Germinal center (tissue), 1 donor: ENCODE measurements at places on chromosomes 2 and 18.

DNA sequence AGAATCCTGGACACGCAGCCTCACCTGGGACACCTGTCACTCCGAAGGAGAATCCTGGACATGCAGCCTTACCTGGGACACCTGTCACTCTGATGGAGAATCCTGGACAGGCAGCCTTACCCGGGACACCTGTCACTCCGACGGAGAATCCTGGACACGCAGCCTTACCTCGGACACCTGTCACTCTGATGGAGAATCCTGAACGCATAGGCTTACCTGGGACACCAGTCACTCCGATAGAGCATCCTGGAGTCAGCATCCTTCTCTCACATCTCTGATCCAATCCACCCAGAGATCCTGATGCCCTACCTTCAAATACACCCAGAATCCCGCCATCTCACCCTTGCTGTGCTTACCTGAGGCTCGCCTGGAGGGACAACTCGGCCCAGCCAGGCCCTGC, 154.9 kb downstream of the NDUFA10 start:
- DNase-seq, result no peak

DNA sequence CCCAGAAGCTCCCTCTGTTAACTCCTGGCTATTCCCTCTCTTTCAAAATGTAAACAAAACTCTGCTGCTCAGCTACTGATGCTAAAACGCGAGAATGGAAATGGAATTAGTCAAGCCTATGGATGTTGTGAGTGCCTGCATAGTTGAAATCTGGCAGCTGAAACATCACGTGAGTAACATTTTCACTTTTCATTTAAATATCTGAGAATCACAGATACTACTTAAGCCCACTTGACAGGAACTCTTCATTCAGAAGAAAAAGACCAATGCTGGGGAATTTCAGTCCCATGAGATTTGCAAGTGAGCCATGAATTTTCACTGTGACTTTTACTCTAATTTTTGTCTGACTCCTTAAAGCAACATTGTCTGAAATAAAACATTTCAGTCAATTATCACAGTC, 215.3 kb upstream of the SESTD1 start:
- DNase-seq, result no peak

DNA sequence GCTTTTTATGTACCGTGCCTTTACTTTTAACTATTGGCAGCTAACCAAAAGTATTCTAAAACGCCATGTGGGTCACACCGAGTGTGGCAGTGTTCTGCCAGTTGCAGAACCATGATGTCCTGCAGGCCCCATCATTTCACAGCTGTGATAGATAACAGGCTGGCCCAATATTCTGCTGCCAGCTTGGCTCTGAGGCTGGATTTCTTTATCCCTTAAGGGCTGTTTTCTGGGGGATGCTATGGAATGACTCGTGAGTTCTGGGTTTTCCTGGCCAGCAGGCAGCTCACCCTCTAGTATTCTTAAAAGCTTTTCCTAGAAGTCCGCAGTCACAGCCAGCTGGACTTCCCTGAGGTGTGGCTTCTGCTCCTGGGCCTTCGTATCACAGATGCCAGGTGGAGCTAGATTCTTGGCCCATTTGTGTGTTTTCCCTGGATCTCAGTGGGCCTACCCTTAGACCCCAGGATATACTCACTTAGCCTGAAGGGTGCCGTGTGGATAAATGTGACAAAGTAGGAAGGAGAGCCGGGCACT, 41.0 kb downstream of the FHOD3 start:
- no peak for DNase-seq

DNA sequence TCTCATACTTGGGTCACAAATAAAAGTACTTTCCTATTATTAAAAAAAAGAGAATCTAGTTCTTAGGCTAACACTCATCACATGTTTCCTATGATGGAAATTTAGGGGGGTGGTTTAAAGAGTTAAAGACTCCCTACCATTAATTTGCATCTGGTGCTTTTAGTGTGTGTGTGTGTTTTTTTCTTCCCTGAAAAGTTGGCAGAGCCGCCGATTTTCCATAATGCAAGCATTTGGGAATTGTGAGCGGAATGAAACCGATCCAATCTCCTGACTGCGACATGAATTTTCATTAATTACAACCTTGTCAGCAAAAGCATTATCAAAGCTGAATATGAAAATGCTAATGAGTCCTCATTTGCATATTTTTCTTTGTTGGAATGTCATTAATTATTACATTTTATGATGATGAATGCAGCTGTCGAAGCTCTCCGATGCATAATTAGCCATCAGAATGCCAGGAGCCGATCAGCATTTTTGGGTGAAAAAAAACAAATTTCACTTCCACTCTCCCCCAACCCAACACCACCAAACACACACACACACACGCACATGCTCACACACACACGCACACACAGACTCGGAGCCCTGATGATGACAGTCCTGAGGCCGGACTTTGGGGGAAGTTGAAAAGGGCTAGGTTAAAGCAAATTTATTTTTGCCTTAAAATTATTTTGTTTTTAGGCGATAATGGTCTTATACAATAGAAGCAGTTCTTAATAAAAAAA, 165.4 kb downstream of the TCF4 start:
- no peak for DNase-seq

DNA sequence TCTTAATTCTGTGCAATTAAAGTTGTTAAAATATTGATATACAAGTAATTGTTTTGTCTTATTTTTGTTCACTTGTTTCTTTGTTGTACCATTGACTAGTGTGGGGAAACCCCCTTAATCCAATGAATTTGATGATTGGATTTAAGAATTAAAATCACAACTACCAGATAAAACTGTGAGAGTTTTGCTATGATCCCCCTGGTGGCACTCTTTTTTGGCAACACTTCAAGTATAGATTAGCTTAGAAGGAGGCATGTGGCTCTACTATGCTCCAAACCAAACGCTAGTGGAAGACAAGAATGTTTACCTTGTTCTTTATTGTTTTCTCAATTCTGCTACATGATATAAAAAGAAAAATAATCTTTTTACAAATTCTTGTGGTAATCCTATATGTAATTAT, 477.8 kb upstream of the ETAA1 start:
- no peak for DNase-seq

- DNase-seq, result no peak
Measured at GRCh38 chr2:45849491-45850283, 198.2 kb downstream of the PRKCE start.

GRCh38 chr2:42224422-42225067, 55.4 kb downstream of the EML4 start:
- DNase-seq, result no peak

DNA sequence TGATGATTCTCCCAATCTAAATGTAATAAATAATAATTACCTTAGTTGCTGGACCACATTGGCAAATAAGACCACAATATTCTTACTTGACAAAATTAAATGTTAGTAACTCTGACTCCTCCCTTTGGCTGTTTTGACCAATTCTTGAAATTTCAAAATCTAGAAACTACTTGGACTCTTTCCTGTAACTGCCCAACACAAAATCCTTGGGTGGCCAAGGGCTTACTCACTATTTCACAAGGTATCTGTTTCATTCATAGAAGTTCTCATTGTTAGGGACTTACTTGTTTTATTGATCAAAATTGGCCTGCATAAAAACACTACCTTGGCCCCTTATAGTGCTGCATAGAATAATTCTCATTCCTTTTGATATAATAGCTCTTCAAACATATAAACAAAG, 19.4 kb downstream of the CDH20 start:
- DNase-seq, result no peak

DNA sequence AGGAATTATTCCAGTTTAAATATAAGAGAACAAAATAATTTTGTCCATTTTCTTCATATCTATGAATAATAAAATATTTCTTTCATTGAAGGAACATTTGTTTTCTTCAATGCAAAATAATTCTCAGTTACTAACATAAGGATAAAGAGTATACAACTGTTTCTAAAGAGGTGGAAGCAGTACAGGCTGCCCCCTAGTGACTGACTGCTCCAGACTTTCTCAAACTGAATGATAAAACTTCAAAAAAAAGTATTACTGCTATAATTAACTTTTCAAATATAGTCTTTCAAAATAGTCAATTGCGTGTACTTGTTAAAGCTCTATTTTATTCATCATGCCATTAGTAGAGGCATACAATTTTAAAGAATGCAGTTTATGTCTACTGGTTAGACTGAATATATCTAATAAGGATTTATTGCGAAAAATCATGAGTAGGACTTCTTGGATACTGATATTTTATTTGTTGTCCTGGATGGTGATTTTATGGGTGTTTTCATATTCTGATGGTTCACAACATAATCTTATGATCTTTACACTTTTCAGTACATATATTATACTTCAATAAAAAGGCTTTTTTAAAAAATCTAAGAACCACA, 100.1 kb downstream of the WDPCP start:
- DNase-seq, result peak; percentile 8

- DNase-seq, result no peak
Measured at GRCh38 chr2:15348045-15348444, 213.1 kb downstream of the NBAS start.

DNA sequence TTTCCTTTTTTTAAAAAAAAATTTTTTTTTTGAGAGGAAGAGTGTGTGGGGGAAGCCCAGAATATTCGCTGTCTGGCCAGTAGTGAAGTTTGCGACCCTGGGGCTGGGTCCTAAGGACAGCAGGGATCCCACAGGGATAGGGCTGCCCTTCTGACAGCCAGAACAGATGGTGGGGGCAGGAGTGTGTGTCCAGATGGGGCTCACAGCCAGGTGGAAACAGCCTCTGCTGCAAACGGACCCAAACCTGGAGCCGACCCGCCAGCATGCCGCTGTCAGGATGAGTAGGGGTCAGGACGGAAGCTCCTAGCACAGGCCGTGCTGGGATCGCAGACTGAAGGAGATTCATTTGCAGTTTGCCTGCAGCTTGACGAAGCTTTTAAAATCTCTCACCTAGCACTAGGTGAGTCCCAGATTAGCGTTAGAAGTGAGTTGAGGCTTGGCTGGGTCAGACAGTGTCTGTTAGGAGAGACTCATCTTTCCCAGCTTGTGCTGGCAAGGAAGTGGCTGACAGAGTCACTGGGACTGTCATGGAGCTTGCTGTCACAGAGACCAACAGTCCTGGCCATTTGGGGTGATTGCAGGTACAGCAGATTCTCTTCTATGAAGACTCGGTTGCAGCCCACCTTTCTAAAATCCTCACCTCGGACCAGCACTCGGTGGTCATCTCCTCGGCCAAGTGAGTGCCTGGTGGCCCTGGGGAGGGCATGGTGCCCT, 93.4 kb downstream of the DGKD start:
- DNase-seq, result no peak

DNA sequence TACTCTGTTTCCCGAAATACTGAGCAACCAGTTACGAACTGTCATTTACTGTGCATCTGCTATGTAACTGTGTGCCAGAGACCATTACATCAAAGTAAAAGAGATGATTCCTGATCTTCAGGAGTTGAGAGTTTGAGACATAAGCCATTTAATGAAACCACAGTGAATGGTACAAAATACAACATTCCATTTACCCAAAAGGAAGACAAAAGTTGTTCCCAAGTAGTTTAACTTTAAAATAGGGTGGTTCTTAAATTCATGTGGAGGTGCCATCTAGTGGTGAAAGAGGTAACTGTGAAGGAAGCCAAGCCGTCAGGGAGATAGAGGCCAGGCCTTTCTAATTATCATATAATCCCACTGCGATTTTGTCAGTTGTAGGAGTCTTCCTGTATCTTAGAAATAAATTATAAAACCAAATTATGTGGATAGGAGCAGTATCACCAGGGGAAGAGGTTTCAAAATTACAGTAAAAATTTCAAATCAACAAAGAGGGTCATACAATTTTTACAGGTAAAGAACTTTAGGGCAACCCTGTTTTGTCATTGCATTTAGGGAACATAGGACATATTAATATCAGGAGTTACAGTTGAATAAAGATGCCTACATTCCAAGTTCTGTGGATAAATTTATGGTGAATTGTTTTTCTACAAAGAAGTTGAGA, 67.7 kb downstream of the EPAS1 start:
- peak; percentile 46 for DNase-seq

DNA sequence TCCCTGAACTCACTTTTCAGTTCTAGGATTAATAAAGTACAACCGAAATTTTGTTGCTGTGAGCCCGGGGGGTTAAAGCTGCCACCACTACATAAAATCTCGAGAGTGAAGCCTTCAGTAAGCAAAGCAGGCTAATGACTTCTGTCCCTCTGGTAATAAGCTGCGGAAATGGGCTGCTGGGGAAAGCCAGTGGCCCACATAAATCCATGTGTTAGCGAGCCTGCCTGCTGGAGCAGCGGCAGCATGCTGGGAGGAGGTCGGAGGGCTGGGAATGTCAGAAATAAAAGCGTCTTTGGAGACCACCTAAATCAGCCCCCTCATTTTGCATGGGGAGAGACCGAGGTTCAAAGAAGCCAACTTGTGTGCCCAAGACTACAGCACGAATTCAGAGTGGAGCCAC, 371.7 kb downstream of the TNS1 start:
- no peak for DNase-seq

- DNase-seq, result no peak
Measured at GRCh38 chr18:8794156-8794933, 89.0 kb downstream of the MTCL1 start.

GRCh38 chr18:37578886-37579513, 13.4 kb upstream of the CELF4 start:
- no peak for DNase-seq

DNA sequence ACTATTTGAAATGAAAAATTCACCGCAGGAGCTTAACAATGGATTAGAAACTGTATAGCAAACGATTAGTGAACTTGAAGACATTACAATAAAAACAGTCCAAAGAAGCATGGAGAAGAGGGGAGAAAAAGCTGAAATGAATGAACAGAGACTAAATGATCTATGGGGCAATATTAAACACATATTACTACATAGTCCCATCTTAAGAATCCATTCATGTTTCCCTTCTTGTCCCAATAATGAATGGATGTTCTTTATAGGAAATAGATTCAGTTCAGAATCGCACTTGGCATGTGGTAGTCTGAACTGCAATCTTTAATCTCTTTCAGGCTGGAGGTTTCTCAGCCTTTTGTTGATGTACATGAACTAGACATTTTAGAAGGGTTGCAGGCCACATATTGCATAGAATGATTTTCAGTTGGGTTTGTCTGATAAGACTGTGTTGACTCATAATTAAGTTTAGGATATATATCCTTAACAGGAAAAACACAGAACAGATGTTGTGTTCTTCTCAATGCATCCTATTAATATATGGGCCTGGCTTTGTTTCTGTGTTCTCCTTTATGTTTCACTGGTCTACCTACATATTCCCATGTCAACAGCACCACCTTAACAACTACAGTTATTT, 27.9 kb downstream of the CCDC88A start:
- no peak for DNase-seq

DNA sequence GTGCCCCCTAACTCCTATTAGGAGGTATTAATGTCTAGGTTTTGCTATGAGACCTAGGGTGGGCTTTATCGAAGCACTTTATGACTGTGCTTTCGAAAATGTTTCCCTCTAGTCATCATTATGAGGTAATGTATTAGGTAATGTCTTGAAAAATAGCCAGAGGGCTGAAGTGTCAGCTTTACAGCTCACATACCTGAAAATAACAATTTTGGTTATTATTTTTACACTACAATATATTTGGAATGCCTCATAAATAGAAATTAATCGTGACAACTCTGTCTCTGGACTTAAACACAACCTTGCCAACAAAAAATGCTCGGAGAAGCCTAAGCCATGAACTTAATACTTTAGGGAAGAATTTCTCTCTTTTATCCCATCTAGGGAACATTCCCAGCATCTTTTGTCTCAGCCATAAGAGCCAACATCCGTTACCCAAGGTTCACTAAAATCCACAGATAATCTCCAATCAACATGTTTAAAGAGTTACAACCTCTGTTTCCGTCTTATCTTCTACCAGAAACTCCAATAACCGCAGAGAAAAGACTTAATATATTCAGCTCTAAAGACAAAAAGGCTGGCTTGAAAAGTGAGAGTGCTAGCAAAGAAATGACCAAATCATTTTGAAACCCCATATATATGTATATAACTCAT, 130.9 kb upstream of the RND3 start:
- no peak for DNase-seq
